ENCODE measurements at places on chromosomes 11 and 22.
A peak's percentile ranks its signal among the peaks of the same experiment; 100 is the strongest.

- no peak for DNase-seq
These were observed 889 bp downstream of the PLAAT4 start for GRCh38 chr11:63537293-63538101.

DNA sequence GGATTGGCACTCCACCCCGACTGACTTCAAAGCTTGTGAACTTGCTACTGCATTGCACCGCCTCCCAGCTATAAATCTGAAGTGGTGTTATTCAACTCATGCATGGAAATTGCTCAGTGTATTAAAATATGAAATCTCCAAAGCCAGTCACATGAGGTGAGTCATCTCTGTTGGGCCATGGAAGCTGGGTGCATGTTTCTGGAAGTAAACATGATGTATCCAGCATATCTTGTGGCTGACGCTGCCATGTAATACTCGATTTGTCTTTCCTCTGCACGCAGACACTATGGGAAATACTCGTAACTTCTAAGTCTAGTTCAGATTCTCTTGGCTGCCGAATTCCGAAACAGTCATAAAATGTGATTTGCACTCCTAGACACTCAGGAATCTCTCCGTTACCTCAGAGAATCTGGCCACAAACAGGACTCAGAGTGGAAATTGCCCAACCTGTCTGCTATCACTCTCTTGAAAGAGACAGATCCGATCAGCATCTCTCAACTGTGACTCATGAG is 154.9 kb upstream of the MPPED2 start:
- DNase-seq, result no peak

- DNase-seq, result no peak
These were observed 1183.6 kb downstream of the BRD1 start for GRCh38 chr22:48644108-48644507.

- DNase-seq, result no peak
These were observed 11.6 kb downstream of the DGCR2 start for GRCh38 chr22:19110646-19111045.

DNA sequence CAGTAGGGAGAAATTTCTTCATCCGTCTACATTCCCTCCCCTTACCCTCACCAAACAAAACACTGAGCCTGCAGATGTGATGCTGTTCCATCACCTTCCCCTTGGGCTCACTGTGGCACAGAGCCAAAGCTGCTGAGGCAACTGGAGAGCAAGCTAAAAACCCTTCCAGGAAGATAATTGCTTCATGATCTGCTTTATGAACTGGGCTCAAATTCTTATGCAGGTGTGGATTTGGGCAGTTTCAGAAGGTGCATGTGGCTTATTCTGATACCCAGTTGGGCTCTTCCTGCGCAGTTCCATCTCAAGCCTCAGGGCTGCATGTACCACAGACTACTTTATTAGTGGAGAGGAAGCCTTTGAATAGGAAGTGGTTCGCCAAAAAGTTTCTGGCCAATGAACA is 58.3 kb downstream of the AAMDC start:
- DNase-seq, result no peak

GRCh38 chr11:84780689-84781293 is 846.4 kb downstream of the DLG2 start:
- no peak for DNase-seq

DNA sequence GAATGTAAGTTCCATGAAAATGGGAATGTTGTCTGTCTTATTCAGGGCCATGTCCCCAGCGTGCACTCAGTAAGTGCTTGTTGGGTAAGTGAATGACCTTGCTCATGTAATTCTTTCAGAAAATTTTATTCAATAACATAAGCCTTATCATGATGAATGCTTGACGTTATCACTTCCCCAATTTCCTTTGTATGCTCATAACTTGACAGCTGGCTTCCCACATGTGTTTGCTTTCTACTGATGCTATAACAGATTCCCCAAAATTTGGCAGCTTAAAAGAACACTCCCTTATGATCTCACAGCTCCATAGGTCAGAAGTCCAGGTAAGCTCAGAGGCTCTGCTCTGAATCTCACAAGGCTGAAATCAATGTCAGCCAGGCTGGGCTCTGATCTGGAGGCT is 155.8 kb upstream of the POU2AF2 start:
- no peak for DNase-seq

DNA sequence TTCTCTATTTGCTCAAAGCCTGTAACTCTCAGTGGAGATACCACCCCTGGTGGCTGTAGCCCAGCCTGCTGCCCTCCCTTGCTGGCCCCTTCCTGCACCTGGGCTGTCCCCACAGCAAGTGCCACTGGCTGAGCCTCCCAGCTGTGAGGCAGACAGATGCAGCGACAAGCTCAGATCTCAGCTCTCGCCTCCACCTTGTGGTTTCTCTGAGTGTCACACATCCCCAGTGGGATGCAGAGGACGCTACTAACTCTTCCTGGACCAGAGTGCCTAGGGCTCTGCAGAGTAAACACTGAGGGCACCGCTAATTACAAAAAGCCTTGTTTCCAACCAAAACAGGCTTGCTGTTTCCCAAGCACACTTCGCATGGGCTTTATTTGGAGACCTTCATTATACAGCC is 8.9 kb downstream of the YPEL1 start:
- no peak for DNase-seq

GRCh38 chr11:86737737-86738136 is 62.6 kb upstream of the PRSS23 start:
- DNase-seq, result no peak

DNA sequence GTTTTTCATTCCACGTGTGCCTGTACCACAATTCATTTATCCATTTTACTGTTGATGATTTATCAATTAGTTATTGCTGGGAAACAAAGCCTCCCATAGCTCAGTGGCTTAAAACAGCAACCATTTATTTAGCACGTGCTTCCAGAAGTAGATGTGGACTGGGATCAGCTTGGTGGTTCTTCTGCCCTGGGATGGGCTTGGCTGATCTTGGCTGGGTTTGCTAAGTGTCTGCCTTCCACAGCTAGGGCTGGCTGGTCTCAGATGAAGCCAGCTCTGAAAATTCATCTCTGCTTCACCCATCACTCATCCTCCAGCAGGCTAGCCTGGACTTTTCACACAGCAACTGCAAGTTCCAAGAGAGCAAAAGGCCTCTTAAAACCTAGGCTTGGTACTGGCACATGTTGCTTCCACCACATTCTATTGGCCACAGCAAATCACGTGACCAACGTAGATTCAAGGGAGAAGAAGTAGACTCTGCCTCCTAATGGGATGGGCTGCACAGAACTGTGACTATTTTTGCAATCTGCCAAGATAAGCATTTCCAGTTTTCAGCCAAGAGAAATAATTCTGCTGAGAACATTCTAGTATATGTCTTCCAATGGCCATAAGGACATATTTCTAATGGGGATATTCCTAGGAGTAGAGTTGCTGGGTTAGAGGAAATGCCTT is 124.9 kb downstream of the MN1 start:
- DNase-seq, result no peak

GRCh38 chr11:68816917-68817419 is 24.7 kb downstream of the CPT1A start:
- DNase-seq, result no peak

DNA sequence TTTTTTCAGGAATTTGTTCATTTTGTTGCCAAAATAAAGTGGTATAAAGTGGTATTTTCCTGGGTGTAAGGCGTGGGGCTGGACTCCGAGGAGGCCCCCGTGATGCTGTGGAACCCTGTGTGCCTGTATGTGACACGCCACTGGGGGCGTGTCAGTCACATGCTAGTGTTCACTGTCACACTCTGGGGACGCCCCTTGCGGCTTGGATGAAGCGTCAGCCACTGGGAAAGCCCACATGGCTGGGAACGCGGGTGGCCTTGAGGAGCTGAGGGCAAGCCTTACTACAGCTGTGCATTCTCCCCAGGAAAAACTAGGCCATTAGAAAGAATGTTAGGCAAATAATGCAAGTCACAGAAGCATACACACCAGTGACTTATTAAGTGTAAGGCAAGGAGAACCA is 77.0 kb upstream of the SLC25A18 start:
- no peak for DNase-seq

DNA sequence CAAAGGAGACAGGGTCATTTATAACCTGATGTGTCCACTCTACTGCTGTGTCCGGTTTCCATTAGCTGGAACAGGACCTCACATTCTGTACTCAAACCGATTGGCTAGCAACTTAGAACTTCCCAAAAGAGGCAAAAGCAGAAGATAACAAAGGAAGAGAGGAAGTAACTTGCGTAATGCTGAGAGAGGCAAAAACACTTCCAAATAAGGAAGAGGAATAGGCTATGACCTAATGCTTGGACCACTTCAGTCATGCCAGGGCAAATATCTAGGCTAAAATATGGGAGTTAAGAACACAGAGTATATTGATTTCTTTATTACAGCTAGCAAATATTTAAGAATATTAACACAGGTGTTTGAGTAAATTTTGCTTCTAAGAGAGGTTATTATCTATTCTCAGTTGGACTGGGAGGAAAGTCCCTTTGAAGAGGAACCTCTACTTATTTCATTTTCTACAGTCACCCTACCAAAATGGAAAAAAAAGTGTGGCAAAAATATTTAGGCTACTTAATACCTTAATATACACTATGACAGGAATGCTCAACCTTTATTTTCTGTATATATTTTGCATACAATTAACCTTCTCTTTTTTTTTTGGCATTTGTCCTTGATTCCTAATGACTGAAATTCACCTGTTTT is 499.8 kb upstream of the CHORDC1 start:
- no peak for DNase-seq

- DNase-seq, result peak; percentile 80
These were observed 27.6 kb downstream of the TENM4 start for GRCh38 chr11:79413268-79413667.

- DNase-seq, result no peak
These were observed 129.1 kb upstream of the NCAM1 start for GRCh38 chr11:112831969-112832766.

DNA sequence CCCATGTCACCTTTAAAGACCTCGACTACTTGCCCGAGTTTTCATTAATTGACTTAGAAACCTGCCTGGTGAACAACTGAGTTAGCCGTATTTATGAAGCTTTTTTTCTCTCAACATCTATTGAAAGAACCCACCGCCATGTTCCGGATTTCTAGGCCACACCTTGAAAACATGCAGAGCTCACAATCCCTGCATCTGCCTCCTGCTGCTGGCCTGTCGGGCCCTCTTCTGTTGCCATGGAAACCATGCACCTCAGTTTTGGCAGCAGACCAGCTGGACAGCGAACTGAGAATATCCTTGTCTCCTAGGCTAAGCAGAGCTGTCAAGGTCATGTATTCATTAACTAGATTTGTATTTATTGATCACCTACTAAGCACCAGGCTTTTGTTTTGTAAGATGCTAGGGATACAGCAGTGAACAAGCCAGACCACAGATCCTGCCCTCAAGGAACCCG is 4.3 kb upstream of the PATZ1 start:
- DNase-seq, result no peak

DNA sequence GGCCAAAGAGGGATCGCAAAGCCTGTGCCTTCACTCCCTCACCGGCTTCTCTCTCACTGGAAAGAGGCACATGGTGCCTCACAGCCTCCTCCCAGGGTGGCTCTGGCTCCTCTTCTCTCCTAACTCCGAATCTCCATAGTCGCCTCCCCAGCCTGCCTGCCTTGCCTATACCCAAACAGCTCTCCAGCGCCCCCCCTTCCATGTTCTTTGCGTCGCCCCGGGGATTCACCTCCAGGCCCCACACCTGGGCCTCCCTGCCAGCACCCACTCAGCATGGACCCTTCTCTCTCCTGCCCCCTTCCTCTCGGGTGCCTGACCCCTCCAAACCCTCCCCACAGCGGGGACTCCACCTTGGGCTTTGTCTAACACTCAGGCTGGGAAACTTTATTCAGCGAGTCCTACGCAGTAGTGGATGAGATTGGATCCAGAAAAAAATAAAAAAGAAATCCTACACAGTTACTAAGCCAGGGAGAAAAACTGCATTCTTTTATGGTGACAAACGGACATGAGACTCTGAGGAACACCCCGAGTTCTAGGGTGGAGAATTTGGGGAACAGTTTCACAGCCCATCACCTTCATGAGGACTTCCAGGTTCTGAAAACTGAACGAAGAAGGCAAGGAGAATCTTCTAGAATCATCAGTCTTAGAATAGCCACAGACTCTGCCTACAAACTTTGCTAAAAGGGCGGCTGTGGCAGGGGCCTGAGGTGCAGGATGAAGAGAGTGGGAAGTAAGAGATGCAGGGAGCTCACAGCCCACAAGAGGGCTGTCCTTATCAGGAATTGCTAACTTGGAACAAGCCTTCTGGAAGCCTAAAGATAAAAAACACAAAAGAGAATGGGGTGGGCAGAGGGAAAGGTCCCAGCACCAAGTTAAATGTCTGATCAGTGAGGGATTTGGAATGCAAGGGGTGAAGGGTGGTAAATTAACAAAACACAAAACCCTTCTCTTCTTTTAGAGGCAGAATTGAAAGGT is 5.3 kb downstream of the PPM1F start:
- DNase-seq, result no peak

DNA sequence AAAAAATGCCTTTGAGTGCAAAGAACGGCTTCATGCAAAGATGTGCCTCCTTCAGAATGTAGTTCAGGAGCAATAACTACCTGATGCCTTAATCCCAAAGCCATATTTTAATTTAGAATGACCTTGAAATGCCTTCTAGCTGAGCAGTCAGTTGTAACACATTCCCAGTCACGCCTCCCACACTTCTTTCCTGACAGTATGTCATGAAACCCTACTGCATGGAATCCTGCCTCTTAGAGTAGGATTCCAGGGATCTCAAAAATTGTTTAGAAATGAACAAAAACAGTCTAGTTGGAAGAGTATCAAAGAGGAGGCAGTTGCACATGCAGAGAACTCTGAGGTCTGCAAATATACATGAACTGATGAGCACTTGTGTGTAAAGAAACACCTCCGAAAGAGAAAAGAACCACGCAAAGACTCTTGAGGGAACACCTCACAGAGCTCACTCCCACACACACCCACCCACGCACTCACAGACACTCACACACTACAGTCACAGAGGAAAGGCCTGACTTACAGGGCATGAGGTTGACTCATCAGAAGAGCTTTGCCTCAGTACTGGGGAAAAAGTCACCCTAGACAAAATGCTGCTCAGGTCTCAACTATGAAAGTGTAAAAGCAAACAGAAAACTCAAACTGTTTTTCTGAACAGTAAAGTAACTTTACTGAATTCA is 77.4 kb downstream of the GGTLC2 start:
- DNase-seq, result no peak

- no peak for DNase-seq
These were observed 20.8 kb downstream of the CCDC90B start for GRCh38 chr11:83265331-83265730.

DNA sequence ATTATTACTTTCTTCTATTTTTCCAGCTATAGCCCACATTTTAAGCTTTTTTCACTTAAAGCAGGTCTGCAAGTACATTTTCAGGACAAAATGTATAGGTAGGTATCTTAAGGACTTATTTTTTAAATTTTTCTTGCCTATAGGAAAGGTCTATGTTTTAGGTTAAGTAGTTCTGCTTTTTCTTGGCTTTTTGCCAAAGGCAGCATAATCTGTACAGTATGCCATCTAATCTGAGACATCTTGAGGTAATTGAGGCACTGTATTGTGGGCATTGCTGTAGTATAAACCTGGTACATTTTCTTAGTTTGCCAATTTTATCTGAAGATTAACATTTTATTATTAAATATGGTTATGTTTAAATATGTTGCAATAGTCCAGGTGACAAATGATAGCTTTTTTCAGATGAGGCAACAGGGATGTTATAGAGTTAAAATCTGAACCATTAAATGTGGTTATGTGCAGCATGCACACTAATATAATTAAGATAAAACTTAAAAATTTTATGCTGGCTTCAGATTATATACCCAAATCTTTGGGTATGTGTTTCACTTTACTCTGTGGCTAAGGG is 42.9 kb downstream of the QSER1 start:
- no peak for DNase-seq

GRCh38 chr11:23919455-23919854 is 577.4 kb upstream of the LUZP2 start:
- DNase-seq, result no peak

- peak; percentile 19 for DNase-seq
These were observed 25.8 kb downstream of the DDIAS start for GRCh38 chr11:82927264-82927880.

GRCh38 chr11:120703358-120704152 is 192.0 kb downstream of the GRIK4 start:
- DNase-seq, result no peak
